ENCODE measurements at places on chromosomes 16 and 17. TPM values are rescaled to one million over a fixed set of nuclear protein-coding genes. Genes with fewer than 3 reads are reported as not detected.

The BICDL2 gene
- total RNA-seq = not detected

The NPIPB12 gene
- total RNA-seq = 11.5 TPM

The BCO1 gene
- total RNA-seq = not detected

The TRIM25 gene
- 9.8 TPM for total RNA-seq

The PDIA2 gene
- total RNA-seq = 3.4 TPM

The DNAAF8 gene
- not detected for total RNA-seq

The CTU2 gene
- 14.8 TPM for total RNA-seq

The CEMP1 gene
- total RNA-seq = not detected

DNA sequence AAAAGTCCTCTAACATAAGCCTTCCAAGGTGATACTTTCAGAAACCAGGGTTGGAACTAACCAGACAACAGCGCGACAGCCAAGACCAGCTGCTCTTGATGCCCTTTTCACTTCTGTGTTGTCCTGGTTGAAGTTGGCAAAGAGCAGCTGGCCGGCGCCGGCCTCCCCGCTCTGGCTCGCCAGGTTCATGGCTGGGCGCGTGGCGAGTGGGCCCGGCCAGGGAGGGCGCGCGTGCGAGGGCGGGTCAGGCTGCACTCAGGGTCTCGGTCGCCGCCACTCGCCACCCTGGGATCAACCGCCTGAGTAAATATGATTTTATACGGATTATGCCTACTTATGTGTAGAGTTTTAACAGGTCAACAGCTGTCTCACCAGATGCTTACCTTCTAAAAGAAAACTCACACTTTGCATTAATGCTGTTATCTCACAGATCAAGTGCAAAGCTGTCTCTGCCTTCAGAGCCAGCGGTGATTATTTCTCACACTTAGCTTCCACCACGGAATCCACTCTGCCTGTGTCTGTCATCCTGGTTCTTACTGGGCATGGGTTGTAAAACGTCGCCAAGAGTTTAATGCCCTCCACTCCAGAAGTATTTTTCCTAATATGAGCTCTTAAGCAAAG, 13.5 kb downstream of the KCTD2 start:
- H3K27me3 ChIP-seq = no peaks in the 10 kb centered on the region
- peaks cover 10% of the 10 kb centered on the region for H3K4me1 ChIP-seq
- peaks cover 89% of the 10 kb centered on the region for H3K36me3 ChIP-seq
- peak; percentile 31 for DNase-seq
- H3K27ac ChIP-seq = peak overlapping the region; percentile 76

GRCh38 chr16:71348262-71349085, 10.0 kb upstream of the CALB2 start:
- no peak overlapping the region for H3K27ac ChIP-seq
- H3K27me3 ChIP-seq = peaks cover 28% of the 10 kb centered on the region
- no peak overlapping the region for H3K4me3 ChIP-seq

DNA sequence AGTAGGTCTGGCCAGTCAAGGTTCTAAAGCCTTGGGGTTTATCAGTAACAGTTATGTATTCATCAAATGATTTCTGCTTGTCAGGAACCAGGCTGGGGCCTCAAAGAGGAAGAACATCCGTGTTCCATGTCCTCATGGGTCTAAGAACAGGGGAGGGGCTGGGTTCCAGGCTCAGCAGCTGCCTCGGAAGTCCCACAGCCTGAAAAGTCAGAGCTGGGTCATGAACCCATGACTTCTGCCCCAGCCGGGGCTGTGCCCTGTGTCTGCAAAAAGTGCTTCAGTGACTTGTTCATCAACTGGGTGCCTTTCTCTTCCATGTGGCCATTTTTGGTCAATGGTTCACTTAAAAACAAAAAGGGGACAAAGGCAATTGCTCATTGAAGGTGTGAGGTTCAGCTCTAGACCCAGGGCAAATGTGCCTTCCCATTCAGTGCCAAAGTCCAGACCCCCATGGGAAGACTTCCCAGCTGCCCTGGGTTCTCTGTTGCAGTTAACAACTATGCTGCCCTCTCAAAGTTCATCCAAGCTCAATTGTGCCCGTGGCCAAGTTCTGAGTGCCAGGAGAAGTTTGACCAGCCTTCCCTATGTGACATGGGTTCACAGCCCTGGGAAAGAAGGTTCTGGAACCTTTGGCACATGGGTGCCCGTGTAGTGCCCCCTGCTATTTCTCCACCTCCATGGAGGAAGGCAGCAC, 18.5 kb downstream of the TBKBP1 start:
- peaks cover 25% of the 10 kb centered on the region for H3K36me3 ChIP-seq
- H3K27ac ChIP-seq = no peak overlapping the region
- peaks cover 6% of the 10 kb centered on the region for H3K27me3 ChIP-seq
- no peak overlapping the region for H3K4me3 ChIP-seq
- DNase-seq = no peak

GRCh38 chr17:39461926-39462569, 762 bp downstream of the CDK12 start:
- peaks cover 2% of the 10 kb centered on the region for H3K36me3 ChIP-seq
- peaks cover 42% of the 10 kb centered on the region for H3K4me1 ChIP-seq
- H3K27ac ChIP-seq = peak overlapping the region; percentile 97
- peak overlapping the region; percentile 91 for H3K4me3 ChIP-seq

DNA sequence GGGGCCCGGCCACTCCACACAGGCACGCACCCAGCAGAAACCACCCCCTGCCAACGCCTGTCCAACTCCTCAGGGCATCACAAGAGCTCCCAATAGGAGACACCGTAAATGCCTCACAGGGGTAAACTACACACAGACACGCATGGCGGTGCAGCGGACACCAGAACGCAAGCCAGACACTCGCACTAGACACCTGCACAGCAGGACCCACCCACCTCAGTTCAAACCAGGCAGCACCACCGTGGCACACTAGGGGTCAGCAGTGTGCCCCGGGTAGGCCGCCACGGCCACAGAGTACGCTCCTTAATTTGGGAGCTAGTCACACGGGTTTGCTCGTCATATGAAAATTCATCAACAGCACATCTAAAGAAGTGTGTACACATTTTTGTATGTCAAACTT, 3.4 kb downstream of the SLC38A10 start:
- DNase-seq = peak; percentile 66
- H3K36me3 ChIP-seq = peaks cover 11% of the 10 kb centered on the region
- H3K4me1 ChIP-seq = peaks cover 60% of the 10 kb centered on the region

- no peaks in the 10 kb centered on the region for H3K27me3 ChIP-seq
- no peaks in the 10 kb centered on the region for H3K4me1 ChIP-seq
- no peak overlapping the region for H3K4me3 ChIP-seq
- DNase-seq = no peak
Observed at GRCh38 chr16:7571366-7571765, 238.7 kb downstream of the RBFOX1 start.

DNA sequence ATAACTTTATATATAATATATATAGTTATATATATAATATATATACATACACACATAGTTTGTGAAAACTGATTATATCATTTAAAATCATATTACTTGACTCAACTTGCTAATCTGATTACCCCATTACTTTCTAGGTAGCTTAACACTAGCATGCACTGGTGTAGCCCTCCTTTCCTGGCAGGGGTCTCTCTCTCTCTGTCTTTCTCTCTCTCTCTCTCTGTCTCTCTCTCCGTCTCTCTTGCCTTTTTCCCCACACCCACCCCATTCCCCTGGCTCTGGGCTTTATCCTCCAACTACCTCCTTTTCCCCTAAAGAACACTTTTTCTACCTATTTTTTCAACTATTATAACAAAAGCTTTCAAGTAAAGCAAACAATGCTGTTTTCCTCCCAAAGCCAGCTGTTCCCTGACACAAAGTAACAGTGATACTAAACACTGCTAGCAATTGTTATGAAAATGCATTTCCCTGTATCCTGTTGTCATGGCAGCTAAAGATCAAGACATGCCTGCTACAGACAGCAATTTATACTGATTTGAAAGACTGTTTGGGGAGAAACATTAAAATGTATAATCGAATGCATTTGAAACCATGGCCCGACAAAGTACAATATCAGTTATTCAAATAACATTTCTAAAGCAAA, 89.4 kb downstream of the CHD9NB start:
- no peaks in the 10 kb centered on the region for H3K27me3 ChIP-seq
- H3K4me1 ChIP-seq = no peaks in the 10 kb centered on the region
- no peak overlapping the region for H3K4me3 ChIP-seq
- H3K36me3 ChIP-seq = no peaks in the 10 kb centered on the region
- H3K27ac ChIP-seq = no peak overlapping the region
- DNase-seq = no peak

DNA sequence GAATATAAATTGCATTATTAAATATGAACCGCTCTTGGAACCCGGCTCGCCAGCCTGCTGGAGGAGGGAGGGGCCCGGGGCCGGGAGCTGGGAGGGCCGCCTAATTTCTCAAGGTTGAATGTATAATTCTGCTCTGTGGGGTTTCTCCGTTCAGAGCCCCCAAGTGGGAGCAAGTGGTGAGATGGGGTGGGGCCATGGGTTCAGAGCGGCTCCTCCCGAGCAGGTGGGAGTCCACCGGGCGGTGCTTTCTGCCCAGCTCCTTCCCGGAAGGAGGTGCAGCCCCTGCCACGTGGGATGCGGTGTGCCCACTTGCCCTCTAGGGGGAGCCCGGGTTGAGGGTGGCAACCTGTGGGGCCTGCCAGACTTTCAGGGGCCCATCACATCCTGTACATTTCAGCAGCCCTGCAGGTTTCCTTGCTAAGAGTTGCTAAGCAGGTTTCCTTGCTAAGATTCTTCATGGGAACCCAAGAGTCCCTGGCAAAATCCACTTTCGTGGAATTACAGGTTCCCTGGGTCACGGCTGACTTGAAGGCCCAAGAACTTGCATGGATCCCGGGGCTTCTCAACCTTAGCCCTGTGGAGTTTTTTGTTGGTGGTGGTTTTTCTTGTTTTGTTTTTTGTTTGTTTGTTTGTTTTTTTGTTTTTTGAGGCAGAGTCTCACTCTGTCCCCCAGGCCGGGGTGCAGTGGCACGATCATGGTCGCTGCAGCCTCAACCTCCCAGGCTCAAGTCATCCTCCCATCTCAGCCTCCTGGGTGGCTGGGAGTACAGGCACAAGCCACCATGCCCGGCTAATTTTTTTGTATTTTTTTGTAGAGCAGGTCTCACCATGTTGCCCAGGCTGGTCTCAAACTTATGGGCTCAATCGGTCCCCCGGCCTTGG, 196.7 kb upstream of the GSE1 start:
- peaks cover 11% of the 10 kb centered on the region for H3K4me1 ChIP-seq
- no peaks in the 10 kb centered on the region for H3K36me3 ChIP-seq
- no peak overlapping the region for H3K4me3 ChIP-seq
- no peaks in the 10 kb centered on the region for H3K27me3 ChIP-seq
- no peak overlapping the region for H3K27ac ChIP-seq

DNA sequence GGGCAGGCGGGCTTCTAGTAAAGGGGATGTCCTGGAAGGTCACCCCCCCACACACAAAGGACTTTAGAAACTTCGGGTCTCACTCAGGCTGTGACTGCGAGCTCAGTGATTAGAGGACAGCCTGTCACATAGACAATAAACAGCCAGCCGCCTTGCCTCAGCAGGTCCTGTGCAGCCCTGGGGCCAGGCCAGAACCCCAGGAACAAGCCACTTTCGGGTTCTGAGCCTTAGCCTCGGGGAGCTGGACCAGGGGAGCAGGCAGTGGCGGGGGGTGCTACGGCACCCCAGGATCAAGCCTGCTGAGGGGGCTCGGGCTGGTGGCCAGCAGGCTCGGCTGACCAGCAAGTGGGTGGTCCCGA, 1.1 kb downstream of the GAS7 start:
- no peaks in the 10 kb centered on the region for H3K36me3 ChIP-seq
- peak; percentile 36 for DNase-seq
- H3K27ac ChIP-seq = no peak overlapping the region
- H3K27me3 ChIP-seq = peaks cover 7% of the 10 kb centered on the region

GRCh38 chr16:89607937-89608740, 5.3 kb upstream of the DPEP1 start:
- H3K4me3 ChIP-seq = no peak overlapping the region
- H3K27ac ChIP-seq = no peak overlapping the region
- H3K4me1 ChIP-seq = no peaks in the 10 kb centered on the region
- no peaks in the 10 kb centered on the region for H3K36me3 ChIP-seq
- peaks cover 32% of the 10 kb centered on the region for H3K27me3 ChIP-seq

GRCh38 chr16:87161822-87162676, 155.1 kb downstream of the C16orf95 start:
- DNase-seq = no peak
- H3K4me1 ChIP-seq = no peaks in the 10 kb centered on the region
- peaks cover 17% of the 10 kb centered on the region for H3K27me3 ChIP-seq
- no peak overlapping the region for H3K4me3 ChIP-seq
- no peaks in the 10 kb centered on the region for H3K36me3 ChIP-seq

- no peaks in the 10 kb centered on the region for H3K36me3 ChIP-seq
- no peaks in the 10 kb centered on the region for H3K4me1 ChIP-seq
- no peak overlapping the region for H3K27ac ChIP-seq
- no peaks in the 10 kb centered on the region for H3K27me3 ChIP-seq
- no peak overlapping the region for H3K4me3 ChIP-seq
Observed at GRCh38 chr16:10086620-10087019, 95.6 kb downstream of the GRIN2A start.

GRCh38 chr17:75808905-75809621, 24.5 kb downstream of the UNK start:
- H3K27ac ChIP-seq = peak overlapping the region; percentile 86
- peaks cover 34% of the 10 kb centered on the region for H3K4me1 ChIP-seq
- peak; percentile 80 for DNase-seq
- no peaks in the 10 kb centered on the region for H3K27me3 ChIP-seq
- H3K36me3 ChIP-seq = peaks cover 14% of the 10 kb centered on the region

- H3K4me1 ChIP-seq = peaks cover 39% of the 10 kb centered on the region
- peaks cover under 1% of the 10 kb centered on the region for H3K36me3 ChIP-seq
- peak overlapping the region; percentile 90 for H3K27ac ChIP-seq
- DNase-seq = no peak
Observed at GRCh38 chr16:27551036-27551435, 1.1 kb downstream of the KATNIP start.

- no peaks in the 10 kb centered on the region for H3K27me3 ChIP-seq
- H3K27ac ChIP-seq = no peak overlapping the region
- no peak overlapping the region for H3K4me3 ChIP-seq
- no peak for DNase-seq
- H3K4me1 ChIP-seq = no peaks in the 10 kb centered on the region
Observed at GRCh38 chr17:13933441-13934276, 135.6 kb upstream of the COX10 start.

All from heart right ventricle (tissue), 16 donors.